ENCODE measurements at places on chromosomes 12 and 14. TPM values are rescaled to one million over a fixed set of nuclear protein-coding genes. Genes with fewer than 3 reads are reported as not detected.

The DYNC1H1 gene
- 348 TPM for total RNA-seq

The TBX3 gene
- 11.9 TPM for total RNA-seq

The ACSM4 gene
- total RNA-seq: not detected

The CCDC38 gene
- total RNA-seq: not detected

The C12orf56 gene
- total RNA-seq: not detected

The IL26 gene
- not detected for total RNA-seq

The FGD4 gene
- 17.4 TPM for total RNA-seq

The POLR3B gene
- 7.3 TPM for total RNA-seq

The SLC25A47 gene
- total RNA-seq: not detected

The SLC4A8 gene
- 0.08 TPM for total RNA-seq
